ENCODE measurements at places on chromosomes 7 and 10.

GRCh38 chr10:6211671-6212635 is 9.2 kb downstream of the PFKFB3 start:
- no peak for DNase-seq

DNA sequence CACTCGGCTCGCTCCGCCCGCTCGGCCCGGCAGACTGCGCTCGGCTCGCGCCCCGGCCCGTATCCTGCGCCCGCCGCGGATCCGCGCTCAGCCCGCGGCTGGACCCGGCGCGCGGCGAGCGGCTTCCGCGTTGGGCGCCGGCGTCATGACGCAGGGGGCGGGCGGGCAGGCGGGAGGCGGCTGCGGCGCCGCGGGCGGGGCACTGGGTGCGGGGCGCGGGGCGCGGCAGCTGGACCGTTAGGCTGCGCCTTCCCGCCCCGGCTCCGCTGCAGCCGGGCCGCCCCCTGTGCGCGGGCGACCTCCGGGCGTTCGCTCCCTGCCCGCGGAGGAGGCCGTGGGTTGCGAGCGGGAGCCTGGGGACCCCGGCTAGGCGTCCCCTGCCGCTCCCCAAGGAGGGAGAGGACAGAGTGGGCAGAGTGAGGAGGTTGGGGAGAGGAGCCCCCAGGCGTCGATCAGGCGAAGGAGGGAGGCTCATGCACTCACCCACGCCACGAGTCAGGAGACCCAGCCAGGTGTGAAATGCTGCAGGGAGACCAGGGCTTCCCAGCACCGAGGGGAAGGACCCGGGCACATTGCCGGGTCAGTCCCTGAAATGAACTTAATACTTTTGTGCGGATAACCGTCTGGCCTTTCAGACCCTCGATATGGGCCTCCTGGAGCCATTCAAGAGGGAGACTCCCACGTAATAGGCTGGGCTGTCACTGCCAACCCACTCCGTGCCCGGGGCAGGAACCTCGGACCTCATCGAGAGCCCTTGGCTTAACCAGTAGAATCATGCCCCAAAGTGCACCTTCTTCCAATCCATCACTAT is at the start of gene PIP4K2A:
Gene PIP4K2A (minus strand): TSS at position 100 of the 811 bp plus-strand sequence. CDS start 252 bp downstream, outside the sequence.
- peak; percentile 58 for DNase-seq

GRCh38 chr7:47373871-47374451 is 207.9 kb downstream of the TNS3 start:
- DNase-seq = no peak

GRCh38 chr10:1063232-1063865 is 7.2 kb downstream of the WDR37 start:
- DNase-seq = no peak

- no peak for DNase-seq
These were observed 303.6 kb upstream of the PITRM1 start for GRCh38 chr10:3476186-3476585.

- no peak for DNase-seq
These were observed 231.7 kb downstream of the HDAC9 start for GRCh38 chr7:18727115-18727870.

- no peak for DNase-seq
These were observed 336.3 kb upstream of the SHH start for GRCh38 chr7:156148547-156148946.

DNA sequence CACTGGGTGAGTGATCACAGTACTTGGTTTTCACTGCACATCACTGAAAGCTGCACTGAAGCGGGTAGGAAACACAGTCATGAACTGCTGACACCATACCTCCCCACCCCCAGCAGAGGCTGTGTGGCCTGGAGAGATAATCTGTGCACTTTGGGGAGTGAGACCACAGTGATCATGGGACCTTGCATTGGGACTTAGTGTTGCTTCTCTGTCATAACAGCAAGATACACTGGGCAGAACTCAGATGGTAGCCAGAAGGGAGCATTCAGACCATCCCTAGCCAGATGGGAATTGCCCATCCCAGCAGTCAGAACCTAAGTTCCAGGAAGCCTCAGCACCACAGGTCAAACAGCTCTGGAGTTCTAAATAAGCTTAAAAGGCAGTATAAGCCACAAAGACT is 346.4 kb upstream of the TMEM229A start:
- DNase-seq = no peak

DNA sequence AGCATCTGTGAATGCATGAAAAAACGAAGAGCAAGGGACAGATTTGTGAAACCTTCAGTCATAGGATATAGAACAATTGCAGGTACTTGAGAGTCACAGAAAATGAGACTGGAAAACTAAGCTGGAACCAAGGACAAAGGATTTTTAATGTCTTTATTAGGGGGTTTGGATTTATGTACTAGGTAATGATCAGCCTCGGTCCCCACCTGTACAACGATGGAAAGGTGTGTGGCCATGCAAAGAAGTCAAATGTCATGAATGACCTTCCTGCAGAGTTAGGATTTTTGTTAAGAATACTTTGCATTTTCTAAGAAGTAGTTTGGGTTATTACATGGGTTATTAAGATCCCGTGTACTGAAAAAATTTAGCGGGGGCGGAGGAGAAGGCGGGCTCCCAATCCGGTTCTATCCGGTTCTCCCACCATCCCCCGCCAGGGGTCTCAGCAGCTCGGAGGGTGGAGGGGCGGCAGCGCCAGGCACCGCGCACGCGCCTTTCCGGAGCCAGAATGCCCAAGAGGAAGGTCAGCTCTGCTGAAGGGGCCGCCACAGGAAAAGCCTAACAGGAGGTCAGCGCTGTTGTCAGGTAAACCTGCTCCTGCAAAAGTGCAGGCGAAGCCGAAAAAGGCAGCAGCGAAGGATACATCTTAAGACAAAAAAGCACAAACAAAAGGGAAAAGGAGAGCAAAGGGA is 327.5 kb upstream of the PLXDC2 start:
- no peak for DNase-seq

DNA sequence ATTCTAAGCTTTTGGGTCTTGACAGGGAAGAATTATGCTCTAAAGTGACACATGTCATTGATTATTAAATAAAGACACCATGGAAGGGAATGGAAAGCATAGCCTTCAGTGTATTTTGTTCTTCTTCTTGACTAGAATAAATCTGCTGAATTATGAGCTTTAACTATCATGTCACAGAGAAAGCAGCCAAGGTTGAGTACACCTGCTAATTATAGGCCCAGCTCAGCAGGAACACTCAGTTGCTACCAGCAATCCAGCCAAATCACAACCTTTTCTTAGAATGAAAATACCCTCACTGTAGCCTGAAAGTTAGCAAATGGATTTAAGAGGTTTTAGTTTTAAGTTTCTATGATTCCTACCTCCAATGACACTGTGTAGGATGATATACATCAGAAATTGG is 225.3 kb upstream of the RHOBTB1 start:
- no peak for DNase-seq

DNA sequence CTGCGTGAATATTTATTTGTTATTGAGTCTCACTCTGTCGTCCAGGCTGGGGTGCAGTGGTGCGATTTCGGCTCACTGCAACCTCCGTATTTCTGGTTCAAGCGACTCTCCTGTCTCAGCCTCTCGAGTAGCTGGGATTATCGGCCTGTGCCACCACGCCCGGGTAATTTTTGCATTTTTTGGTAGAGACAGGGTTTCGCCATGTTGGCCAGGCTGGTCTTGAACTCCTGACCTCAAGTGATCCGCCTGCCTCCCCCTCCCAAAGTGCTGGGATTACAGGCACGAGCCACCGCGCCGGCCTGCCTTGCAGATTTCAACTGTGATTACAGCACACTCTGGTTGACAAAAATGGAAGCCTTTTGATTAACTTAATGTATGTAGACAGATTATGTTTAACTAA is 730.0 kb upstream of the VSTM2A start:
- DNase-seq = no peak

DNA sequence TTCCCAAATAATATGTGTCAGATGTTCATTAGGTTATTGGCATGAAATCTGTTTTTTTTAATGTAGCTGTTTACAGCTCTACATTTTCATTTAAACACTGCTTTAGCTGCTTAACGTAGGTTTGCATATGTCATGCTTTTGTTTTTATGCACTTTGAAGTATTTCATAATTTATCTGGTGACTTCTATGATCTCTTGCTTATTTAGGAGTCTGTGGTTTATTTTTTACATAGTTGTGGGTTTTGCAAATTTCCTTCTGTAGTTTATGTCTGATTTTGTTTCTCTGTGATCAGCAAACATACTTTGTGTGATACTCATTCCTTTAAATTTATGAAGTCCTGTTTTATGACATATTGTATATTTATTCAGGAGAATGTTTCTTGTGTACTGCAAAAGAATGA is 606.5 kb upstream of the PFKP start:
- DNase-seq = no peak

GRCh38 chr10:105837951-105838350 is 1196.9 kb downstream of the SORCS3 start:
- no peak for DNase-seq

GRCh38 chr10:43120929-43121314 is 17.3 kb upstream of the CSGALNACT2 start:
- peak; percentile 30 for DNase-seq

Measured in stimulated activated CD8-positive, alpha-beta memory T cell treated with anti-CD3 and anti-CD28 coated beads, Interleukin-7, amount 100 ng/mL, for 1 hour (primary cell).